ENCODE measurements at places on chromosomes 12 and 14.
A peak's percentile ranks its signal among the peaks of the same experiment; 100 is the strongest.

- no peak for DNase-seq
Observed at GRCh38 chr12:93317227-93317626, 60.5 kb upstream of the NUDT4 start.

DNA sequence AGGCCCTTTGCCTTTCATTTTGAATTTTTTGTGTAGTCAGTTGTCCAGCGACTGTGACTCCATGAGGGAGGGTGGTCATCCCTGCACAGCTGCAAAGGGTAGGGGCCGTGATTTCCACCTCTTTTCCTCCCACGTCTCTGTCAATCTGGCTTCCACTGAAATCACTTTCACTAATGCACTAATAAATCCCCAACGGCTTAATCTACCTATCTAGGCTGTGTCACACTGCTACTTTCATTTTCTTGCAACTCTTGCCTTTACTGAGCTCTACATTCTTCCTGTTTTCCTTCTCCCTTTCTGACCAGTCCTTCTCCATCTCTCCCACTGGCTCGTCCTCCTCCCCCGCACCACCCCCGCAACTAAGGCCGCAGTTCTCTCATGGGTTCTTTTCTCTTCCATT is 212.3 kb upstream of the FOXN3 start:
- no peak for DNase-seq

GRCh38 chr12:22037947-22038346 is 8.1 kb upstream of the CMAS start:
- DNase-seq: no peak

- DNase-seq: no peak
Observed at GRCh38 chr12:11556682-11557081, 92.8 kb upstream of the ETV6 start.

- no peak for DNase-seq
Observed at GRCh38 chr12:29733060-29733459, 50.7 kb downstream of the TMTC1 start.

DNA sequence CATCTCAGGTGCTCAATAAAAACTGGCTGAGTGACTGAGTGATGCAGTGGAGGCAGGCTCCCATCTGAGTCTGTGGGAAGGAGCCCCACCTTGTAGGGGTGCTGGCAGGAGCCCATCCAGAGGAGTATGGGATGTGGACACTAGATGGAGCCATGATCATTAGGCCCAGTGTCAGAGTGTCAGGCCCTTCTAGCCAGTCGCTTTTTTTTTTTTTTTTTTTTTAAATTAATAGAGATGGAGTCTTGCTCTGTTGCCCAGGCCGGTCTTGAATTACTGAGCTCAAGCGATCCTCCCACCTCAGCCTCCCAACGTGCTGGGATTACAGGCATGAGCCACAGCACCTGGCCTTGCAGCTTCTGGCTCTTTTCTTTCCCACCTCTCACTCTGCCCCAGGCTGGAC is 11.5 kb downstream of the RITA1 start:
- DNase-seq: peak; percentile 81

GRCh38 chr12:105977236-105977635 is 161.5 kb downstream of the NUAK1 start:
- DNase-seq: no peak

GRCh38 chr14:22837114-22837749 is 847 bp downstream of the MMP14 start:
- peak; percentile 70 for DNase-seq

GRCh38 chr14:47675466-47676314 is at the start of gene MDGA2:
Gene MDGA2 (minus strand): TSS chr14:47675605.
- DNase-seq: no peak

GRCh38 chr12:110256780-110257431 is 24.1 kb upstream of the ATP2A2 start:
- peak; percentile 27 for DNase-seq

DNA sequence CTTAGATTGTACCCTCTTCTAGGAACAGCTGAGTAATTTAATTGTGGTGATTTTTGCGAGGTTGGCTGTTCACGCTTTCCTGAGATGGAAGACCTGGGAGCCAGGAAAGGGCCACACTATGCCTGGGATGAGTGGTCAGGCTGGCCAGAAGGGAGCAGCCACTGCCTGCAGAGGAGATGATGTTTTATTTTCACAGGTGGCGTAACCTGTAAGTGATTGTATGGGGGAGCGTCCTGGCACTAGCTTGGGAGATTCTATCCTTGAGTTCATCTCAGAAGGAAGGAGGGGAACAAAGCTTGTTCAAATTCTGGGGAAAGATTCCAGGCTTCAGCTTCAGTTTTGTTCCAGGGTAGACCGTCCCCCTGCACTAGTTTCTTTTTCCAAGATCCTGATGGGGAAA is 1.2 kb downstream of the RPH3A start:
- no peak for DNase-seq

DNA sequence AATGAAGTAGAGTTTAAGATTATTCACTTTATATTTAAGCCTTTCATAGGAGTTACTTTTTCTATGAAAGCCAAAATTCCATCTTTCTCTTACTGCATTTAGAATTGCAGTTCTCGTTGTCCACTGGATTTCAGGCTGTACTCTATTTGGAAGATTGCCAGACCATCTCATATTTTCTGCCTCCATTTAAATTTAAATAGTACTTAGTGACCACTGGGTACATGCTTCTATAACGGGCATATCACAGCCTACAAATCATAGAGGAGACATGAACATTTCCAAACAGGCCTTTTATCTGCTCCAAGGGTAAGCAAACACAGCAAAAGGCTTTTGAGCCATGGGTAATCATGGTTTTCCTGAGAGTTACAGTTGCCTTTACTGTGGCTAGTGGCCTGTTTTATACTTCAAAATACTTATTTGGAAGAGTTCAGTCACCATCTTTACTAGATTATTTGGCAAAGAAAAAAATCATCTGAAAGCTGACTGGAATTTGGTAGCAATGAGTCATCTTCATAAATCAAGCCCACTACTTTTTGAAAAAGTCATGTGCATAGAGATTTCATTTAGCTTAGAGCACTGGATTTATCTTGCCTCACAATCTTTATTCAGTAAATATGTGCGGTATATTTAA is 15.7 kb downstream of the ANO6 start:
- no peak for DNase-seq

- DNase-seq: no peak
Observed at GRCh38 chr12:92208613-92209121, 63.0 kb upstream of the BTG1 start.

- peak; percentile 34 for DNase-seq
Observed at GRCh38 chr12:49503674-49504180, 35.1 kb upstream of the KCNH3 start.

GRCh38 chr14:104240434-104241157 is 102.2 kb downstream of the KIF26A start:
- DNase-seq: no peak

GRCh38 chr14:103569408-103569807 is 6.6 kb downstream of the COA8 start:
- DNase-seq: no peak

- DNase-seq: peak; percentile 80
Observed at GRCh38 chr12:16349131-16349460, 1.7 kb downstream of the MGST1 start.

- no peak for DNase-seq
Observed at GRCh38 chr12:23834076-23834475, 115.4 kb downstream of the SOX5 start.

GRCh38 chr14:36132826-36133225 is 43.7 kb downstream of the PTCSC3 start:
- DNase-seq: no peak

- no peak for DNase-seq
Observed at GRCh38 chr12:64810831-64811230, 13.6 kb upstream of the TBC1D30 start.

- DNase-seq: no peak
Observed at GRCh38 chr14:48035836-48036235, 360.4 kb upstream of the MDGA2 start.

DNA sequence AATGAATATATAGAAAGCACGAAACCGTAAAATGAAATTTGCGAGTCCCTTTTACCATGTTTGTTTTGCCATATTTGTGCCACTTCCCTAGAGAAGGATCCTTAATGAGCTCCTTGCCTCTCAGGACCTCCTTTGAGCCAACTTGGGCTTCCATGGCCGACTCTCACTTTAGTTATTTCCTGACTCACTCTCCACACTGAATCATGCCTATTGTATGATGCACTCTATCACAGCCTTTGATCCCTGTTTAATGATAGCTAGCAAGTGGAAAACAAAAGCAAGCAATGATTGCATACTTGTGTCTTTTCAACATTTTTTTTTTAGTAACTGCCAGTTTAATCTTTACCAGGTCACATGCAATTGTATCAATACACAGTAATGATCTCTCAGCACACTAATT is 153.2 kb downstream of the CCER1 start:
- DNase-seq: no peak

- DNase-seq: no peak
Observed at GRCh38 chr12:3523058-3523457, 32.1 kb downstream of the PRMT8 start.

All from body of pancreas (tissue), 4 donors.